ENCODE measurements at places on chromosomes 12 and 14. TPM values are rescaled to one million over a fixed set of nuclear protein-coding genes. Genes with fewer than 3 reads are reported as not detected.

Gene LMBR1L
- total RNA-seq, result 226 TPM

Gene NUAK1
- total RNA-seq, result not detected

Gene AQP6
- not detected for total RNA-seq

Gene HOXC9
- not detected for total RNA-seq

Gene SLC39A5
- 2.1 TPM for total RNA-seq

Gene PLEKHH1
- 0.22 TPM for total RNA-seq

Gene DUSP16
- total RNA-seq, result 122 TPM

Gene LIN7A
- total RNA-seq, result not detected

Gene KRT7
- total RNA-seq, result not detected

Gene C14orf180
- not detected for total RNA-seq

Gene BCL2L2
- 3.6 TPM for total RNA-seq

Gene NFE2
- total RNA-seq, result not detected

Gene GLIPR1
- total RNA-seq, result 99.8 TPM

DNA sequence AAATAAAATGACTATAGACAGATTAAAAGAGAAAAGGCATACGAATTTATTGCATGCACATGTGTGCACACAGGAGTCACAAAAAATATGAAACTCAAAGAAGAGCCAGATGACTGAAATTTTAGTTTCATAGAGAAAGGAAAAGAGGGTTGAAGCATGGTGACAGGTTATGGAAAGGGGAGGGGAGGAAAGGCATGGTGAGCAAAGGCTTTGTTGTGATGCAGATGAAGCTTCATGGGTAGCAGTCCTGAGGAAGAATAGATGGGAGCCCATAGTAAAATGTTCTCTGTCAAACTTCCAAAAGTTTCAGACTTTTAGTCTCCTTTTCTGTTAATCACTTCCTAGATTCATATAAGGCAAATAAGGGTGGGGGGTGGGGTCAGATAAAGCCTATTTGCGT is 612.7 kb upstream of the ATP2B1 start:
- DNase-seq, result no peak

DNA sequence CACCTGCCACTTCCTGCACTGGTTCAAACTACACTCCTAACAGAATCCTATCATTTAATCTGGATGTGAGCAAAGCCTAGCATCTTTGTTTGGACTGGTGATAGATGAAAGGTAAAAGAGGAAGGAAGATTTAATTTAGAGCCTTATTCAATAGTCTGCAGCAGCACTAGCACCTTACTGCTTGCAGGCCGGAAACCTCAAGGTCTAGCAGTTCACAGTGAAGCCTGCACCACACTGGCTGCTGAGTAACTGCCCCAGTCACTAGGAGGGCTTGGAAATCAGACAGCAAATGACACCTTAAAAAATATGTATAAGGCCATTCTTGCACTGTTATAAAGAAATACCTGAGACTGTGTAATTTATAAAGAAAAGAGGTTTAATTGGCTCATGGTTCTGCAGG is 358.0 kb downstream of the DAD1 start:
- no peak for DNase-seq

- no peak for DNase-seq
Measured at GRCh38 chr12:50276912-50277671, 6.2 kb downstream of the LIMA1 start.

DNA sequence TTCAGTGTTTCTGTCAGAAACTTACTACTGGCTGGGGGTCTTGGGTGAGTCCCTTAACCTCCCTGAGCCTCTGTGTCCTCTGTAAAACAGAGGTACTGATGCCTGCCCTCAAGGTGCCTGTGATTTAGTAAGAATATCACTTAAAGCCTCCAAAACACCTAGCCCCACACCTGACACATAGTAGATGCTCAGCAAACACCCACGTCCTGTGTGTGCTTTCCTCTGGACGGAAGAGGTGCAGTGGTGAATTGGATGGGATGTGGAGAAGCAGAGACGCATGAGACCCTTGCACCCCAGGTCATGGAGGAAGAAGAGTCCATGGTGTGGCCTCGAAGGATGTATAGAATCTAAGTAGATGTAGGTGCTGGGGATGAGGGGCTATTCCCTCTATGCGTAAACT is 110.6 kb downstream of the LGMN start:
- no peak for DNase-seq

- no peak for DNase-seq
Measured at GRCh38 chr12:120428597-120429229, 9.2 kb upstream of the COX6A1 start.

DNA sequence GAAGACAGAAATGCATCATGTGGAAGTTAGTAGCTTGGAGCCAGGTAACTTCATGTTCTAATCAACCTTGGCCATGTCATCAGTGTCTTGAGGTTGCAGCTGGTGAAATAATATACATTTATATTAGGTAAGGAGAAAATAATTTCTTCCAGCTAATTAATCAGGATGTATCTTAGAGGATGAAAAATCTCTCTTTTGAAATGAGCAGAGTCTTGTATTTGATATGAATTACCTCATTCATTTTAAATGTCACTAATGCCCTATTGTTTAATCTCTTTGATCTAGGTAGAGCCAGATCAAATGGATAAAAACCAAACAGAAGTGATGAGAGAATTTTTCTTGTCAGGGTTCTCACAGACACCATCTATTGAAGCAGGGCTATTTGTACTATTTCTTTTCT is at the start of gene OR4Q2:
Gene OR4Q2, plus strand, starts transcription at position 301 of the 400 bp plus-strand sequence.
- no peak for DNase-seq

- DNase-seq, result no peak
Measured at GRCh38 chr14:101878822-101879528, 85.4 kb upstream of the DYNC1H1 start.

- DNase-seq, result no peak
Measured at GRCh38 chr12:6049587-6049986, 74.9 kb downstream of the VWF start.

DNA sequence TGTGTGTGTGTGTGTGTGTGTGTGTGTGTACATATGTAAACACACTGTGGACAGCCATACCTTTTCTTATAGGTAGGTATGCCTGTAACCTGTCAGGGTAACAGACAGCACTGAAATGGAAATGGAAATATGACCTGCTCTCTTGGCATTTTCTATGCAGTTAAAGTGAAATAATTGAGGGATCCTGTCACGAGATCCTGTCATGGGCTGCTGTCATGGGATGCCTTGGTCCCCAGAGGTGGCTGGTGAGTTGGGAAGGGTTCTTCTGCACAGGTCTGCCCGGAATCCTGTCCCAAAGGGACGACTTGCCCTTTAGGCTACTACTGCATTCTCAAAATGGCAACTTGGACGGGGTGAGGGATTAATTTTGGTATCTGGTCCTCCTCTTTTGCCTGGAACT is 47.3 kb downstream of the ELK3 start:
- DNase-seq, result no peak

DNA sequence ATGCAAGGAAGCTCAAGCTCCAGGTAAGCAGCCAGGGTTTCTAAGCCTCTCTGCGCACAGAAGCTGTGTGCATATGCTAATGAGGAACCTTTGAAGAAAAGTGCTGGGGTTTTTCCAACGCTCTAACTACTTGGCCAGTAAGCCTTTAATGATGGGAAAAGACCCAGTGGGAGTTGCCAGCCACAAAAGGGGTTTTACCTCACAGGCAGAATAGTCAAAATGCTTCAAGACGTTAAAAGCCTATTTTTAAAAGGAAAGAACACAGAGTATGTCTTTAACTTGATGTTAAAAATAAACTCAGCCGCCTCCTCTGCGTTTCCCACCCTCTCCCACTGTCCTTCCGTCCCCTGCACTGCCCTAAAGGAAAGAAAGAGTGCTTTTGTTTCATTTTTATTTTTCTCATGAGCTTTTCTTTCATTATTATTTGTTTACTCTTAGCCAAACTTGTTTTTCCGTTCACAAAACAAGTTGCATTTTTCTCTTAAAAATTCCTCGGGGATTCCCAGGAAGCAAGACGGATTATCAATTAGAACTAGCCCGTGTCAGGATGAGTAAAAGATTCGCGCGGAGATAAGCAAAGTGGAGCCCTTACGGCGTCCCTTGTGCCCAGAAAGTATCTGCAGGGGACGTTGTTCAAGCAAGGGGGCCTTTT is 209.8 kb upstream of the NUDT4 start:
- peak; percentile 2 for DNase-seq

- peak; percentile 58 for DNase-seq
Measured at GRCh38 chr14:89067293-89067972, 243.0 kb downstream of the TTC8 start.

GRCh38 chr14:31405599-31406232 is 14.6 kb downstream of the HEATR5A start:
- DNase-seq, result no peak

GRCh38 chr14:20631023-20631879 is 10.2 kb downstream of the OR6S1 start:
- peak; percentile 61 for DNase-seq

DNA sequence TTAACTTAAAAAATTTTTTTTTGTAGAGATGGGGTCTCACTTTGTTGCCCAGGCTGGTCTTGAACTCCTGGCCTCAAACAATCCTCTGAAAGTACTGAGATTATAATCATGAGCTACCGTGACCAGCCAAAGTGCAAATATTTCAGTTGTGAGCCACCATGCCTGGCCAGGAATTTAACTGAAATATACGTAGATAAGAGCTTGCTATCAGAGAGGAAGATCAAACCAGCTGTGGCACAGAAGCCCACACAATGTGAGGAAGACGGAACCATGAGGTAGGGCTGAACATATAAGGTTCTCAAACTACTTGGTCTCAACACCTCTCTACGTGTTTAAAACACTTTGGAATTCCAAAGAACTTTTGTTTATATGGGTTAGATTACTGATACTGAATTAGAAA is 29.1 kb downstream of the ATG14 start:
- DNase-seq, result no peak

GRCh38 chr12:128644664-128645296 is 179.0 kb downstream of the SLC15A4 start:
- no peak for DNase-seq

- peak; percentile 82 for DNase-seq
Measured at GRCh38 chr14:102774391-102775153, 2.7 kb upstream of the TRAF3 start.

GRCh38 chr12:68954811-68955210 is 21.8 kb upstream of the CPM start:
- DNase-seq, result no peak

DNA sequence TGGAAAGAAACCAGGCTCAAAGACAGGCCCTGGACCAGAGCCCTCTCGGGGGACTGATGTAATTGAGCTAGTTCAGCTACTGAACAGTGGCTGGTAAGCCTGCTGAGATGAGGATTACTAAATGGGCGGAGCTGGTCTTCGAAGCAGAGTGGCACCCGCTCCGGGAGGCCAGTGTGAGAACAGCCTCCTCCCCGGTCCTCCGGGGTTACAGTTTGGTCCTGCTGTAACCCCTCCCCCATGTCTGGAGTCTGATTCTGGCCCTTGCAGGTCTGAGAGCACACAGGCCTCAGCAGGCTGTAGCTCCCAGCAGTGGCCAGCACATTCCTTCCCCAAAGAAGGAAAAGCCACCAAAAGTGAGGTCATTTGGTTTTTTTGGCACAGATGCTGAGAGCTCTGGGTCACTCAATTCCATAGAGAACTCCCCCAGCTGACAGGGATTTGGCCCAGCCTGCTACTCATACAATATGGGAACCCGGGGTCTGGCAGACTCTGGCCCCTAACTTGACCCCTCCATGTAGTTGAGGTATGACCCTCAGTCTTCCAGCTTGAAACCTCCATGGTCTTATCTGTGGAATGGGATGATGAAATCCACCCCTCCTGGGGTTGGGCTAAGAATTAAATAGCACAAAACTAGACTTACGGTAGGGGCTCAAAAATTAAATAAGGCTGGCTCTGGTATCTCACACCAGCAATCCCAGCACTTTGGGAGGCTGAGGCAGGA is 39.0 kb downstream of the ACTN1 start:
- DNase-seq, result no peak

DNA sequence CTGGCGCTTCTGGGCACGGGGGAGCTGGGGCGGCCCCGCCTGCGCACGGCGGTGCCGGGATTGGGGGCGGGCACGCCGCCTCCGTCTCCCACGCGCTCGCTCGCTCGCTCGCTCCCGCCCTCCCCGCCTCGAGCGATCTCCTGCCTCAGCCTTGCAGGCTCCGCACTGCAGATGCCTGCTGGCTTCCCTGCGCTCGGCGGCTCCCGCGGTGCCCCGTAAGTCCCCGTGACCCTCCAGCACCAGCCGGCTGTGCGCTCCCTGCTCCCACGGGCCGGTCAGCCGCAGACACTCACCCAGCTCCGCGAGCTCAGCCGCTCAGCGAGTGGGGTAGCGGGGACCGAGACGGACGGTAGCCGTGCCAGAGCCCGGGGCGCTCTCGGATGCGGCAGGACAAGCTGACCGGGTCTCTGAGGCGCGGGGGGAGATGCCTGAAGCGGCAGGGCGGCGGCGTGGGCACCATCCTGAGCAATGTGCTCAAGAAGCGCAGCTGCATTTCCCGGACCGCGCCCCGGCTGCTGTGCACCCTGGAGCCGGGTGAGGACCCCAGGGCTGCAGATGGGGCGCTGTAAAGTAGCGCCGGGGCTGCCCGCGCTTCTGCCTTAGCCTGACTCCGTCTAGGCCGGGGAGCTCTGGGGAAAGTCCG is at the start of gene TBC1D30:
Gene TBC1D30, plus strand, starts transcription at position 148 of the 643 bp plus-strand sequence. Its CDS starts 233 bp downstream, at position 381.
- DNase-seq, result no peak

GRCh38 chr12:125050868-125051267 is 14.4 kb upstream of the AACS start:
- no peak for DNase-seq

DNA sequence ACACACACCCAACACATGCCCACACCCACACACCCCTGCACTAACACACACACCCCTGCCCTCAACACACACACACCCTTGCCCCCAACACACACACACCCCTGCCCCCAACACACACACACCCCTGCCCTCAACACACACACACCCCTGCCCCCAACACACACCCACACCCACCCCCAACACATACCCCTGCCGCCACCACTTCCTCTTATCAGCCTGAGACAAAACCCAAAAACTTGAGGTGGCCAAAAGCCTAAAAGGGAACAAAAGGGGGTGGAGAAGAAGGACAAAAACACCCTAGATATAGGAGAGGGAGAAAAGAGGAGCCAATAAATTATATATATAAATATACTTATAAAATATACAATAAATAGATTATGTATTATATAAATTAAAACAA is 9.1 kb upstream of the DEGS2 start:
- no peak for DNase-seq

- DNase-seq, result no peak
Measured at GRCh38 chr12:89857652-89858274, 149.1 kb upstream of the ATP2B1 start.

DNA sequence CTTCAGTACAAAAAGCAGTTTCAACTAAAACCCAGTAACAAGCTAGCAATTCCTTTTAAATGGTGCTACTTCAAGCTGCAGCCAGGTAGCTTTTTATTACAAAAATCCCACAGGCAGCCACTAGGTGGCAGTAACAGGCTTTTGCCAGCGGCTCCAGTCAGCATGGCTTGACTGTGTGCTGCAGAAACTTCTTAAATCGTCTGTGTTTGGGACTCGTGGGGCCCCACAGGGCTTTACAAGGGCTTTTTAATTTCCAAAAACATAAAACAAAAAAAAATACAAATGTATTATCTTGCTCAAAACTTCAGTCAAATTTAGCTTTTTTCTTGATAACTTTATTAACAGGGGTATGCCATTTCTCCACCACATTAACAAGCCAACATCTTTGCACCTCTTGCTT is 3.6 kb upstream of the CLEC4E start:
- DNase-seq, result peak; percentile 79

DNA sequence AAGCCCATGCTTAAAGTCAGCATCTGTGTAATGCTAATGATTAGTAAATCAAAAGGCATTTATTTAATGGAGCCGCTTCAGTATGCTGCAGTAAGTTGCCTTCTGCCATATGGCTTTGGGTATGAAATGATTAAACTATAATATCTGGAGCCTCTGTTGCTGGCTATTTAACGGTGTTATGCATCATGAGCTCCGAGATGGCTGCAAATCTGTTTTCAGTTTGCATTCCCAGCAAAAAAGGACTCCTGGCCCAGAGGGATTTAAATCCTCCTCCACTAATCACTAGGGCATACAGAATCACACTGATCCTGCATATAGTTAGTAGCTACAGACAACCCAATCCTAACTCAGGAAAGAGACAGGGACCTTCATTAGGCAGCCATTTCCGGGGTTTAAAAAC is 171.5 kb upstream of the EEA1 start:
- DNase-seq, result no peak

Measured in CD4-positive, alpha-beta memory T cell (primary cell).